ENCODE measurements at places on chromosomes 5 and 9. TPM values are rescaled to one million over a fixed set of nuclear protein-coding genes. Genes with fewer than 3 reads are reported as not detected.

- DNase-seq: no peak
- no peak overlapping the region for H3K27ac ChIP-seq
- H3K36me3 ChIP-seq: no peaks in the 10 kb centered on the region
- no peak overlapping the region for H3K4me3 ChIP-seq
- H3K27me3 ChIP-seq: peaks cover 7% of the 10 kb centered on the region
Observed at GRCh38 chr5:83487155-83487554, 15.6 kb downstream of the VCAN start.

- H3K27ac ChIP-seq: no peak overlapping the region
- H3K4me1 ChIP-seq: no peaks in the 10 kb centered on the region
- H3K4me3 ChIP-seq: no peak overlapping the region
- peak; percentile 43 for DNase-seq
Observed at GRCh38 chr9:35867538-35867937, 2.7 kb downstream of the OR13J1 start.

GRCh38 chr9:6833518-6834192, 75.9 kb downstream of the KDM4C start:
- no peak for DNase-seq
- peaks cover 50% of the 10 kb centered on the region for H3K36me3 ChIP-seq
- no peaks in the 10 kb centered on the region for H3K27me3 ChIP-seq
- no peak overlapping the region for H3K27ac ChIP-seq
- no peak overlapping the region for H3K4me3 ChIP-seq

DNA sequence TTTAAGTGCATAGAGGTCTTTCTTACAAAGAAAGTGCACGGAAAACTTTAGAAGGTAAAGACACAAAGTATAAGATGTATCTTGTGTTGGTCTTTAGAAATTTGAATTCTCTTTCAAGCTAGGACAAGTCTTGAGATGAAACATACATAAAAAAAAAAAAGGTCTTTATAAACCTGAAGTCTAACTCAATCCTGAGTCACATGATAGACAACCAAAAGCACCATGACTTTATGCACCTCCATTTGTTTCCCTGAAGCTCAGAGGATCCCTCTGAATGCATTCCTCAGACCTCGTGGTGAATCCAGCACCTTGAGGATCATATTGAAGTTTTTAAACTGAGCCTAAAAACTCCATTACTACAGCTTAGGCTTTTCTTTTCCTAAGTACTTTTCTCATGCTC, 91.8 kb downstream of the RAB3C start:
- H3K27me3 ChIP-seq: peaks cover 5% of the 10 kb centered on the region
- no peak overlapping the region for H3K4me3 ChIP-seq
- no peak for DNase-seq
- H3K4me1 ChIP-seq: no peaks in the 10 kb centered on the region

- no peak overlapping the region for H3K4me3 ChIP-seq
- no peak overlapping the region for H3K27ac ChIP-seq
- no peaks in the 10 kb centered on the region for H3K27me3 ChIP-seq
Observed at GRCh38 chr5:147461915-147462314, 48.0 kb downstream of the DPYSL3 start.

DNA sequence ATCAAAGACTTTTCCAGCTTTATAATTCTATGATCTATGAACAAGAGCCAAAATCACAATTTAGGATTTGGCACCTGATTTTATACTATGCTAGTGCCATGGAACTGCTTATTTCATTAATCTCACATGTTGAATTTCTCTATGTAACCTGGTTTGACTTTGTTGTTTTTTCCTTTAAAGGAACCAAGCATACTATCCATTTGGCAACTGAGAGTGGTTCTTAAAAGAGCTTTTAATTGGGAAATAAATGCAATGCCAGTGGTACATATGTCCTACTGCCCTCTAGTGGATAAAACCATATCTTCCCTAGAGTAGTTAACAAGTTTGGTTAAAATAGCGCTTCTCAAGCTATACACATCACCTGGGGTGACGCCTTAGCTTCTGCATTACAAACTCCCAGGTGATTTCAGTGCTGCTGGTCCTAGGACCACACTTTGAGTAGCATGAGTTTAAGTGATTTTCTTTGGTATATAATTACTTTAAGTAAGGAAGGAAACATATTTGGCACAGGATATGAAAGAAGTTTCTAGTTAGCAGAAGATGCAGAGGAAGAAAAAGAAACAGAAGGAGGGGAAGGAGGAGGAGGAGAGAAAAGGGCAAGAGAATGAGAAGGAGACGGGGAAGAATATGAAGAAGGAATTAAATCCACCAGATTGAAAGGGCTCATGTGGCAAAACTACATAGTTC, 56.8 kb downstream of the FGF10 start:
- no peaks in the 10 kb centered on the region for H3K4me1 ChIP-seq
- no peak overlapping the region for H3K27ac ChIP-seq

GRCh38 chr5:68494771-68495170, 279.2 kb downstream of the PIK3R1 start:
- no peak for DNase-seq
- no peaks in the 10 kb centered on the region for H3K4me1 ChIP-seq
- H3K4me3 ChIP-seq: no peak overlapping the region
- H3K36me3 ChIP-seq: no peaks in the 10 kb centered on the region
- peaks cover 12% of the 10 kb centered on the region for H3K27me3 ChIP-seq

GRCh38 chr5:58348996-58349728, 110.7 kb downstream of the PLK2 start:
- no peaks in the 10 kb centered on the region for H3K36me3 ChIP-seq
- H3K4me3 ChIP-seq: no peak overlapping the region
- H3K4me1 ChIP-seq: no peaks in the 10 kb centered on the region
- no peak for DNase-seq

DNA sequence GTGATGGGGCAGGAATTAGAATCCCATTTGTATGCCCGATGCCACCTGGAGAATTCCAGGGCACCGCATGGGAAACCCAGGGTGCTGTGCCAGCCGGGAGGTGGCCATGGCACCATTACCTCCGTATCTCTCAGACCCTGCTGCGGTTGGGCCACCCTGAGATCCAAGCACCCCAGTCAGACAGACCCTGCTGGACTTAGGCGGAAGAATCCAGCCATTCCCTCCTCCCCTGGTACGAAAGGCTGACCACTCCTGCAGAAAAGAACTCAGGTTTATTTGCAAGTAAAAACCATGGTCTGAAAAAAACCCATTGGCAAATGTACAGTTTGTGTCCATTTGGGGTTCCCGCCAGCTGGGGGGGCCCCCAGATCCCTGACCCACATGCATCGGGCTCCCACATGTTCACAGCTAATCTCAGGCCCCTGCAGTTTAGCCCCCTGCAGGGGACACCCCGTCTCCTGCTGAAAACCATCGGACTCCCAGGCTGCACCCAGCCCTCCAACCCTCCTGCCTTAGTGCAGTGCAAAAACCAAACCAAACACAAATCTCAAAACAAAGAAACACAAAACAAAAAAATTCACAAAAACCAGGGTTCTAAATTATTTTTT, 23.6 kb upstream of the SARDH start:
- H3K27ac ChIP-seq: no peak overlapping the region
- no peaks in the 10 kb centered on the region for H3K4me1 ChIP-seq

DNA sequence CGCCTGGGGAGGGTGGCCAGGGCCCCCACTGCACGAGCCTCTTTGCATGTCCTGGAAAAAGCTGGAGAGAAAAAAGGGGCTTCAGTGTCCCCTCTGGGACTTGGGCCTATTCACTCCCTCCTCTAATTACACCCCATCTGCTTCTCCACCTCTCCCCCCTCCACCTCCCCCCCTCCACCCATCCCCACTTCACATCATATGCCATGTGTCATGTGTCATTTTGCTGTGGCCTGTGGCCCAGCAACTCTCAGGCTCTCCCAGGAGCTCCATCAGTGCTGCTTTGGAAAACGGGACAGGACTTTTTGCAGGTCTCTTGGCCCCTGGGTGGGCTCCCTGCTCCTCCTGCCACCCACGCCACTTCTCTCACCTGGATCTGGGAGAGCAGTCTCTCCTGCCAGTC, 68.7 kb downstream of the NTNG2 start:
- no peaks in the 10 kb centered on the region for H3K4me1 ChIP-seq
- no peaks in the 10 kb centered on the region for H3K36me3 ChIP-seq
- no peaks in the 10 kb centered on the region for H3K27me3 ChIP-seq

DNA sequence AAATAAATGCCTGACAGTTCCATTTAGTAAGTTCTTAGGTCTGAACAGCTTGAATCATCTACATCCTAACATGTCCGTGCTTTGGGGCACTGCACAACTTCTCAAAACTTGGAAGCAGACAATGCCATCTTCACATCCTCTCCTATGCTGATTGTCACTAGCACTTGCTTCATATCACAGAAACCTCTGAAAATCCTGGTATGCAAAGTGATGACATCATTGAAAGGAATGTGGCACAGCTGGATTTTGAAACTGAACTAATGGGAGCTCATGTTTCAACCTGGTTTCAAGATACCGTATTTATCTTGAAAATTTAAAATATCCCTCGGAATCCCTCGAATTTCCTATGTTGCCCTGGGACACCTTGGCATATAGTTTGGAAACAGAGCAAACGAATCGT, 490.2 kb upstream of the DAP start:
- H3K4me1 ChIP-seq: no peaks in the 10 kb centered on the region
- no peak overlapping the region for H3K4me3 ChIP-seq
- H3K36me3 ChIP-seq: no peaks in the 10 kb centered on the region
- H3K27me3 ChIP-seq: no peaks in the 10 kb centered on the region

- H3K27ac ChIP-seq: no peak overlapping the region
- H3K27me3 ChIP-seq: no peaks in the 10 kb centered on the region
- no peak overlapping the region for H3K4me3 ChIP-seq
- H3K36me3 ChIP-seq: peaks cover 18% of the 10 kb centered on the region
- peaks cover 47% of the 10 kb centered on the region for H3K4me1 ChIP-seq
Observed at GRCh38 chr9:20532584-20532983, 89.7 kb downstream of the MLLT3 start.

DNA sequence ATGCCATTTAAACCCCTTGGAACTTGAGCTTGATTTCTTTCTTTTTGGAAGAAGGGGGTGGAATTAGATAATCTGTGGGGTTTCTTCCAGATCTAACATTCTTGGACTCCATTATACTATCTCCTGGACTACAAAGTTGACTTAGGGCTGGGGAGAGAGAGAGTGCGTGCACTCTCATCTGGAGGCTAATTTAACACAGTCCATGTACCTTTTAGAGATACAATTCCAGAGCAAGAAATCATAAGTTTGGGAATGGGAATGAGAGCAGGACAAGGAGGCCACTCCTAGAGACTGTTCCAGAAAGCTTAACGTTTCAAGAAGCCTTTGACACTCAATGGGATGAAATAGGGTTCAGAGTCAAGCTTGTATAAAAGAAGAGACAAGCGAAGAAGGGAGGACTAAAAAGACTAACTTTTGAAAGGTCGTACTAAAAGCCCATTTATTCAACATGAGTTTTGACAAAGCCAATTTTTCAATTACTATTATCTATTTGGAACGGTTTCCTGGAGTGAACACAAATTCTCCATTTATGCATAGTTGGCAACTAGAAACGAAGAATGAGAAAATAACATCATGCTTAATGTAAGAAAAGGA, 83.4 kb downstream of the ACTL7B start:
- no peaks in the 10 kb centered on the region for H3K36me3 ChIP-seq
- H3K4me1 ChIP-seq: no peaks in the 10 kb centered on the region
- no peak for DNase-seq

RNF208 gene
- total RNA-seq: 15.2 TPM

CA9 gene
- 0.82 TPM for total RNA-seq

LCN2 gene
- total RNA-seq: not detected

ADAMTS16 gene
- not detected for total RNA-seq

CDC20B gene
- not detected for total RNA-seq

Measured in activated CD4-positive, alpha-beta T cell treated with anti-CD3 and anti-CD28 coated beads, Interleukin-2, amount 10 ng/mL, durations not matched to agents 24 days and 14 days (primary cell).